HepG2 (cell line): ENCODE measurements at places on chromosomes 5 and 9. TPM values are rescaled to one million over a fixed set of nuclear protein-coding genes. Genes with fewer than 3 reads are reported as not detected.

PCDHGA1 gene
- total RNA-seq: 0.04 and 0.31 TPM in 2 replicates

DNA sequence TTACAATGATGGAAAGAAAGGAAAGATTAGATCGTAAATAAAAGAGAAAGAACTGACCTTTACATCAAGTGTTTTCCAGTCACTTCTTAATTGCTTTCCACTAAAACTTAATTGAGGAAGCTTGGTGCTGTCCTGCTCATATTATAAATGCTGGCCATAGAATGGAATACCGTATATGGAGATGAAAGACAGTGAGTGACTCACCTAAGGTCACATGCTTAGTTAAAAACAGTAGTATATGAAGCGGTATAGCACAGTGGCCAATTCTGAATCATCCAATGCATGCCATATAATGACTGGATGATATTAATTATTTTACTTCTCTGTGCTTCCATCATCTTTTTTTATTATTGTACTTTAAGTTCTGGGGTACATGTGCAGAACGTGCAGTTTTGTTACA is 482.4 kb upstream of the SGCD start:
- DNase-seq: no peak

CCDC171 gene
- 2.5 and 2.8 TPM in 2 replicates for total RNA-seq

DNA sequence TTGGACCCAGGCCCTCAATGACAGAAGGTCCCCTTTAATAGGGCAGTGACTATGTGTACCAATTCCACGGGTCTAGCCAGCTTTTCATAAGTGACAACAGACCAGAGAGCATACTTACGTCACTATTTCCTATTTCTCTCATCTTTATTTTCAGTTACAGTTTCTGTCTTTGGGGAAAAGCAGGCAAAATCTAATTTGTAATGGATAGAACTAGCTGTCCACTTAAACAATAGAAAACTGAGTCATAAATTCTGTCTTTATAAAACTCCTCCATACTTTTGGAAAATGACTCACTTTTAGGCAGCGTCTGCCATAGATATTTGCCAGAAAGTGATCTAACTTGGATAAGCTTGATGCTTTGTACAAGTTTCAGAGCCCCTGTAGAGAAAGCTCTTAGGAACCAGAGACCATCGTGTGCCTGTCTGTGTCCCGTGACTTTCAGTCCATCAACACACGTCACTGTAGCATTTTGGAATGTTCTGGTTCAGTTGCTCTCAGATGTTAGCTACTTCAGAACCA is 101.9 kb downstream of the F2RL2 start:
- no peak for DNase-seq

SOHLH1 gene
- 0.15 and 0.32 TPM in 2 replicates for total RNA-seq

FOXD4 gene
- 0.18 TPM in 1 of 2 replicates, not detected in the other for total RNA-seq

TAF11L5 gene
- not detected in 2 replicates for total RNA-seq

DNA sequence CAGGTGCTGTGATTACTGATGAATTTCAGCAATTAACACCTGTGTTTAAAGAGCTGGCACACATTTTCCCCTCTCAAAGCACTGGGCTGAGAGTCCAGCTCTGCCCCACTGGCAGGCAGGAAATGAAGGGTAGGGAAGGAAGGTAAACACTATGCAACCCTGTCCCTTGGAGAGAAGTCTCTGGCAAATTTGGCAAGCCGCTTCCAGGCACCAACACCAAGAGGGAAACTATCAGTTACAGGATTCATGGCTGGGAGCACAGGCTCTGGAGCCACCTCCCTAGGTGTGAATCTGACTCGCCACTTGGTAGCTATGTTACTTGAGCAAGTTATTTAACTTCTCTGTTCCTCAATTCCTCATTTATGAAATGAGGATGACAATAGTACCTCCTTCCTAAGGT is 3.3 kb downstream of the ANKS6 start:
- DNase-seq: no peak

DNA sequence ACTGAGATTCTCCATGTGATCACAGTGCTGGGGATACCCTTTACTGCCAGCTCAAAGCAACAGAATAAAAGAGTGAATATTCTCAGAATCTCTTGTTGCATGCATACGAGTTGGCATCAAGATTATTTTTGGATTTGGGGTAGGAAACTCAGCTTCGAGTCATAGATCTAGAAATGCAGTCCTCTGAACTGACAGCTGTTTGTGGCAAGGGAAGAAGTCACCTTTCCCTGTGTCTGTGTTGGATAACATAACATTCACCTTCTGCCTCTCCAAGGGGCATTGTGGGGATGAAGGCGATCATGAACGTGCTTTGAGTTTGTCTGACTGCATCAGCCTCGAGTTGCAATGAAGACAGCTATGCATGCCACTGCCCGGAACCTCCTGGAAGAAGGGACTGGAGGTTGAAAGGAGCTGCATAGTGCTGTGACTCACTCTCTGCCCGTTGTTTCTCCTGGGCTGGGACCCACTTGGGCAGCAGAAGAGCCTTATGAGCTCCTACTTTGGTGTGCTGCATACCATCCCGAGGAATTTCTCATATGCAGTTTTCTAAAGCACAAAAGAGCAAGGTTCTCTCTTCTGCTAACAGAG is 231.7 kb downstream of the ARHGAP26 start:
- DNase-seq: no peak

EPB41L4B gene
- total RNA-seq: 22.1 and 25.7 TPM in 2 replicates

GRCh38 chr5:135246923-135247795 is 151.9 kb downstream of the MACROH2A1 start:
- DNase-seq: no peak

DNA sequence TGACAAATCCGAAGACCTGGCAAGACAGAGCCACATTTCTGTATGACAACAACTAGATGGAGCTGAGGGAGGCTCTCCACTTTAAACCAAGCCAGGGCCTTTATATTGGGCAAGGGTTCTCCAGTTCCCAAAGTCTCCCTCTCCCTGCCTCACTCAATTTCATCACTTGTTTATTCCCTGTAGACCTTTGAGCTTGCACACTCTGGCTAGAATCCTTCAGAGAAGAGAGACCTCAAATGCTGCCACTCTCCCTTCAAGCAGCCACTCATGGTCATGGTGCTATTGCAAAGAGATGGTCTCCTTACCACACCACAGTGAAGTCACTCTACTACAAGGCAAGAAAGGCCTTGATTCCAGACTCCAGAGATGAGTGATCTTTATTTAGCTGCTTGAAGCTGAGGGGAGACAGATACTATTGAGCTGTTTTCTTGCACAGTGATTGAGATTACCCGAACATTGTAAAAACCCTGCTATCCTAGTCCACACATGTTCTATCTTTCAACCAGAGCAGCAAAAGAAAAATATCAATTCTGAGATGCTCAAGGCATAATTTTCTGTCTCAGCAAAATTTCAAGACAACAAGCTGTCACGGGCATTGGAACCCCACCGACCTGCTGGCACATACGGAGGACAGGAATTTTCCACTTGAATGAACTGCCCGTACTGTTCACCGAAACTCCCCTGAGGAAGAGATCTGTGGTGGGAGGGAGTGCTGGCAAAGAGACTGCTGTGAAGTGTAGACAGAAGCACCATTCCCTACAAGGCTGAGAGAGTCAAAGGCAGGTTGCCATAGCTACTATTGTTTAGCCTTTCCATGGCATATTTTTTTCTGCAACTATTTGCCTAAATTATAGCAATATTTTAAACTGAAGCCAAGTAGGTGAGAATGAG is 81.1 kb downstream of the CDO1 start:
- no peak for DNase-seq

- DNase-seq: no peak
Measured at GRCh38 chr5:118185018-118185417, 803.3 kb downstream of the DTWD2 start.

- DNase-seq: peak; percentile 32
Measured at GRCh38 chr5:55159763-55160492, at the start of gene GPX8. Gene GPX8, plus strand, starts transcription at chr5:55160171. Its CDS starts 22 bp downstream, at chr5:55160193.

AQP3 gene
- total RNA-seq: 0.87 and 1.4 TPM in 2 replicates

DNA sequence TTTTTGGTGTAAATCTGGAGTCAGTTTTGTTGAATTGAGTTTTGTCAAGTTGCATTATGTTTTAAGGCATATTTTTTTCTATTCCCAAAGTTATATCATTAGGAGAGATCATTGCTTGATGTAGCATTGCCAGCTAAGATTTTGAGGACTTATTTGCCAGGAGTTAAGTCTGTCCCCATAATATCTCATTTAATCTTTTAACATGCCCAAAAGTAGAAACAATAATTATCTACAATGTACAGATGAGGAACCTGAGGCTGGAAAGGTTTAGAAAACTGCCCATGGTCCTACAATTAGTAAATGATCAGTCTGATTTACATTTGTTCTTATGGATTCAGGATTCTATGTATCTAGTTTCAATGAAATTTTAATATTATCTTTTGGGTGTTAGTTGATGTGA is 4.7 kb downstream of the NIPBL start:
- DNase-seq: no peak

DNA sequence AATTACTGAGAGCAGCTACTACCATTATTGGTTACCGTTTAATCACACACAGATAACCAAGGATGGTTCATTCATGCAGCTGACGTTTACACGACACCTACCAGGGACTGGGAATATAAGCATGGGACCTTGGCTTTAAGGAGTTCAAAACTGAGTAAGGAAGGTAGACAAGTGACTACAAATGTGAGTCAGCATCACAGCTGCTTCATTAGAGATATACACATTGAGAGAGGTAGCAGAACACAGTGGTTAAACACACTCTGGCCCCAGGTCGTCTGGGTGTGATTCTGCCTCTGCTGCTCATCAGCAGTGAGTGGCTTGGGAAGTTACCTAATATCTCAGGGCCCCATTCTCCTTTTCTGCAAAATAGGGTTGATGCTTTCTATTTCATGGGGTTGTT is 268.6 kb downstream of the NR3C1 start:
- DNase-seq: no peak

- DNase-seq: peak; percentile 51
Measured at GRCh38 chr5:76332611-76333205, 70.4 kb upstream of the IQGAP2 start.

- DNase-seq: peak; percentile 50
Measured at GRCh38 chr5:117454716-117455212, 880.1 kb upstream of the SEMA6A start.

DNA sequence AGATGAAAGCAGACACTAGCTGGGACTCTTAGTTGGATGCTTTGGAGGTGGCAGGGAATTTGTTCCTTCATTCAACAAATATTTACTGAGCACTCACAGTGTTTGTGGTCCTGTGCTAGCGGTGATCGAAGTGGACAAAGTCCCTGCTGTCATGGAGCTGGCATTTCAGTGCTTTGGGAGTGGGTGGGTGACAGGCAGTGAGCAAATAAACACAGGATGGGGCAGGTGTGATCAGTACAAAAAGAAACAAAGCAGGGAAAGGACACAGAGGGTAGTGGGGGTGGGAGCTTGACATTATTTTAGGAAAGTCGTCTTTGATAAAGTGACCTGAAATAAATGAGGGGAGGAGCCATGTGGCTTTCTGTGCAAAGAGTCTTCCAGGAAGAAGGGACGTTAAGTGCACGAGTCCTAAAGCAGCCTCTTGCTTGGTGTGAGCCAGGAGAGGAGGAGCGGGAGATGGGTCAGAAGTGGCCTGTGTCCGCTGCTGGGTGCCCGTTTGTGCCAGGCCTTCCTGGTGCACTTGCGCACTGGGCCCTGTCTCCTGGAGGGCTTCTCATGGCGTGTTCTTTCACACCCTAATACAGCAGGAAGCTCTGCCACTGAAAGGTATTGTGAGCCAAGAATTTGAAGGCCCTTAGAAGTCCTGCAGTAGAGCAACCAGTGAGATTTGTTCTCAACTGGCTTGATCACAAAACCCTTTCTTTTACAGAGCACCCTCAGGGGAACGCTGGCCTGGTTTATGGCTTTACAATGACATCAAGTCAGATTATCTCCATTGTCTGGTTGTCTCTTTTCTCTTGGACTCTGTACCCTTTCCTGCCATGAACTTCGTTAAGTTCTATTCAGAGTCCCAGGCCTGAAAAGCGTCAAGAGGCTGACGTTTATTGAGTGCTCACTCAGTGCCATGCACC is 14.8 kb downstream of the NDST1 start:
- peak; percentile 98 for DNase-seq

- DNase-seq: no peak
Measured at GRCh38 chr5:52804387-52804791, 16.7 kb downstream of the ITGA1 start.

DNA sequence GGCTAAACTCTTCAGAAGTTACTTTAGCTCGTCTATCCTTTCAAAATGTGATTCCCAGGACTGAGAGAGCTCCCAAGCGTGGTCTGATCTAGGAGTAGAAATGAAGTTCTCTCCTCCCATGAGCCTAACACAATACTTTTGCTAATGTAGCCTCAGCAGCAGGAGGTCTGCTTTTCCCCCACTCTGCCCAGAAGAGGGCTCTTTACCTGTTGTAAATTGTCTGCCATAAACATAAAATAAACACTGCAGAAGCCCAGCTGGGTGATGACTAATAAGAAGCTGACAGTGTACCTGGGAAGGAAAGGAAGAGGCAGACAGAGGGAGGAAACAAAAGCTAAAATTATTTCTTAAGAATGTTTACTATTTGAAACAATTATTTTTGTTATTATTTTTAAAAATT is 15.4 kb downstream of the SLC36A3 start:
- DNase-seq: peak; percentile 6

FYB1 gene
- total RNA-seq: not detected in 2 replicates

SLC45A2 gene
- 0.22 TPM in 1 of 2 replicates, not detected in the other for total RNA-seq

- DNase-seq: no peak
Measured at GRCh38 chr5:6611334-6612256, 21.2 kb downstream of the NSUN2 start.

- no peak for DNase-seq
Measured at GRCh38 chr9:134525841-134526583, 115.6 kb upstream of the COL5A1 start.

NUTM2G gene
- total RNA-seq: not detected in 2 replicates

PCDHB5 gene
- 0.07 TPM in 1 of 2 replicates, not detected in the other for total RNA-seq

GRCh38 chr5:137283801-137284200 is 215.3 kb downstream of the SPOCK1 start:
- DNase-seq: no peak

DNA sequence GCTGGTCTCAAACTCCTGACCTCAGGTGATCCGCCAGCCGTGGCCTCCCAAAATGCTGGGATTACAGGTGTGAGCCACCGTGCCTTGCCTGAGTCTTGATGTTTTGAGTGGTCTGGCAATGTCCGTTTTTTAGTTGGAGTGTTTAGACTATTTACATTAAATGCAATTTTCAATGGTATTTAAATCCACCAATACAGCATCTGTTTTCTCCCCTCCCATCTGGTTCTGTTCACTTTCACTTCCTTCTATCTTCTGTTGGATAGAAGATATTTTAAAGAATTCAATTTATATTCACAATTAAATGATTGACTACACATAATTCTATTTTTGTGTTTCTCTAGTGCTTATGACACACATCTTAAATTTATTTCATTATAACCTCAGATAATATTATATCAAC is 26.0 kb upstream of the PCAT7 start:
- no peak for DNase-seq

TPD52L3 gene
- not detected in 2 replicates for total RNA-seq

SLC6A3 gene
- not detected in 2 replicates for total RNA-seq

- peak; percentile 61 for DNase-seq
Measured at GRCh38 chr9:130053504-130054324, at the start of gene GPR107. Gene GPR107, plus strand, starts transcription at chr9:130053906. Its CDS starts 27 bp downstream, at chr9:130053933.

DNA sequence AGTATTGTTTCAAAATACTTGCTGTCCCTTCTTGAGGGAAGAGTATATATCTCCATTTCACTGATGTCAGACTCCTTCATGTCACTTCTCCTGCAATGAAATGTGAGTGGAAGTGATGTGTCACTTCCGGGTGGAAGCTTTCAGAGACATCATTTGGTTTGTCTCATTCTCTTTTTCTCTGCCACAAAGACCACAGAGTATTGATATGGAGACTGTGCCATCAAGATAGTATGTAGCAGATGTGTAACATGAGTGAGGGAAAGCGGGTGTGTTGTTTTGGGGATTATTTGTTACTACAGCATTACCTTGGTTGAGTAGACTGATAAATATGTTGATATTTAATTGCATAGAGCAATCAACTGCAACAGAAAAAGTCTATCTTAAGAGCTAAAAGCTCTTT is 169.8 kb downstream of the FBXL7 start:
- DNase-seq: no peak

CSF2 gene
- not detected in 2 replicates for total RNA-seq

PSMB7 gene
- 259 and 395 TPM in 2 replicates for total RNA-seq
